Stimulated activated memory B cell treated with anti-CD40 and anti-IgM and Interleukin-4, amounts not matched to agents 10 μg/mL and 1 μg/mL and 100 μg/mL, for 72 hours (primary cell): ENCODE measurements at places on chromosomes 5 and 9.

DNA sequence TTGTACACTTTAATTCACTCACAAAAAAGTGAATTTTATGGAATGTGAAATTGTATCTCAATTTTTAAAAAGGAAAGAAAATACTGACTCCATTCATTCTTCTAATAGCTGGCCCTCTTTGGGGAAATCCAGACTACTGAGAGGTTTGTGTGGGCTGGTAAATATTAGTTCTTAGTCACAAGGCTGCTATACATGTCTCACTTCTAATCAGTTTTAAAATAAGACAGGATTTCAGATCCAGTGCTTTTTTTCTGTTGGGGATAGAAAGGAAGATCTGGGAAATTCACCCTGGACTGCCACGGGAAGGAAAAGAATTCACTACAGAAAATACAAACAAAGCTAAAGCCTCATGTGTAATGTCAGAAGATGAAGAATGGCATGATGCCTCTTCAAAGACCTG lies 32.7 kb upstream of the ADAMTSL1 start:
- no peak for ATAC-seq

DNA sequence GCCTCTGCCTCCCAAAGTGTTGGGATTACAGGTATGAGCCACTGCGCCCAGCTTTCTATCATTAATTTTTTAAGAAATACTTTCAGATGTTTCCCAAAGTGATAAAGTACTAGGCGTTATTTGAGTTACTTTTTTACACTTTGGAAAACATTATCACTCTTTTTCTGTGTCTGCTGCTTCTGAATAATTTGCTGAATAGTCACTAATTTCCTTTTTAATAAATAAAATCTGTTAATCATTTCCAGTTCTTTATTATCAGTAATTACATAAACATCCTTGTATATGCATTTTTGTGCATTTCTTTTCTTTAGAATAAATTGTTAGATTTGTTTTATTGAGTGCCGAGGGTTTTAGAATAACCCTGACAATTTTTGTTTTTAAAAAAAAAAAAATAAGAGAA lies 48.6 kb downstream of the UHRF2 start:
- no peak for ATAC-seq

DNA sequence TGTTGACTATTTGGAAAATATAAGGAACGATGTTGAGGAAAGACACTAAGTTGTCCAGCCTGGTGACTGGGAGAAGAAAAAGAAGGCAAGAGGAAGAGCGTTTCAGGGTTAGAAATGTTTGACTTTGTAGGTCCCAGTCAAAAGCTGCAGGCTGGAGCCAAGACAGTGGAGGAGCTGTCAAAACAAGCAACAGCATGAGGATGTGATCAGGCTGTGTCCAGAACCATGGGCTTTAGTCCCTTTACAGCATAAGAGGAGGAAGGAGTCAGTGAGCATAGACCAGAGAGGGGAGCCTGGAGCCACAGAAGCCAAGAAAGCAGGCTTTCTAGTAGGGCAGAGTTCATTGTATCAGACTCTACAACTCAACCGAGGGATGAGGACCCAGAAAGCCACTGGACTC lies 658.5 kb downstream of the BNC2 start:
- ATAC-seq, result no peak

GRCh38 chr9:135886147-135886981 lies 21.0 kb downstream of the CAMSAP1 start:
- ATAC-seq, result no peak

GRCh38 chr9:18673179-18673578 lies 199.2 kb downstream of the ADAMTSL1 start:
- peak; percentile 25 for ATAC-seq

GRCh38 chr5:35857606-35858205 lies 1.0 kb downstream of the IL7R start:
- ATAC-seq, result no peak
